Smooth muscle cell of trachea (primary cell): ENCODE measurements at places on chromosomes 11 and 22. TPM values are rescaled to one million over a fixed set of nuclear protein-coding genes. Genes with fewer than 3 reads are reported as not detected.

The SELENOO gene
- 27.2 and 32.1 TPM in 2 replicates for total RNA-seq

The PANX3 gene
- not detected in 2 replicates for total RNA-seq

The CLTCL1 gene
- total RNA-seq: 9.1 and 9.6 TPM in 2 replicates

The ACR gene
- total RNA-seq: not detected in 2 replicates

The P2RY6 gene
- 0.17 TPM in 1 of 2 replicates, not detected in the other for total RNA-seq

The FOLR2 gene
- not detected in 2 replicates for total RNA-seq

The HIC2 gene
- total RNA-seq: 3.8 and 4.4 TPM in 2 replicates

The APIP gene
- total RNA-seq: 20.3 and 30.4 TPM in 2 replicates

The MRGPRX4 gene
- total RNA-seq: not detected in 2 replicates

The DEFB131B gene
- total RNA-seq: not detected in 2 replicates

The ASPHD2 gene
- total RNA-seq: 0.87 and 2.2 TPM in 2 replicates

The CYP2D6 gene
- total RNA-seq: 0.15 and 0.33 TPM in 2 replicates

The RAG2 gene
- total RNA-seq: not detected in 2 replicates

The OAF gene
- total RNA-seq: 51.2 and 139 TPM in 2 replicates

The APOL1 gene
- total RNA-seq: 33.2 and 57.9 TPM in 2 replicates

The RTN4RL2 gene
- total RNA-seq: 0.33 TPM in 1 of 2 replicates, not detected in the other

The TMPRSS5 gene
- total RNA-seq: under 0.01 and 0.17 TPM in 2 replicates

The MS4A6A gene
- 0.15 TPM in 1 of 2 replicates, not detected in the other for total RNA-seq

The SLC22A25 gene
- total RNA-seq: not detected in 2 replicates

The CD3D gene
- not detected in 2 replicates for total RNA-seq

The CUL5 gene
- total RNA-seq: 36.1 and 44.7 TPM in 2 replicates

The YPEL4 gene
- total RNA-seq: 2.6 and 3.1 TPM in 2 replicates

The ROBO4 gene
- 1.3 and 2.0 TPM in 2 replicates for total RNA-seq

The TESMIN gene
- 0.33 and 0.87 TPM in 2 replicates for total RNA-seq

The PRODH gene
- total RNA-seq: 0.17 TPM in 1 of 2 replicates, not detected in the other

The KIRREL3 gene
- total RNA-seq: 1.6 and 5.1 TPM in 2 replicates

The ANKK1 gene
- 0.15 and 0.17 TPM in 2 replicates for total RNA-seq

The DDTL gene
- 1.6 and 2.0 TPM in 2 replicates for total RNA-seq

The KCNQ1 gene
- under 0.01 and 0.66 TPM in 2 replicates for total RNA-seq

The ATG13 gene
- total RNA-seq: 66.3 and 88.5 TPM in 2 replicates

The CATSPER1 gene
- under 0.01 TPM in 1 of 2 replicates, not detected in the other for total RNA-seq

The JAML gene
- total RNA-seq: not detected in 2 replicates

The C11orf54 gene
- total RNA-seq: 20.7 and 32.9 TPM in 2 replicates

The MRGPRF gene
- total RNA-seq: 77.2 and 111 TPM in 2 replicates

The INPPL1 gene
- total RNA-seq: 52.9 and 112 TPM in 2 replicates

The SF1 gene
- 92.8 and 106 TPM in 2 replicates for total RNA-seq

The ZC3H7B gene
- 39.6 and 86.8 TPM in 2 replicates for total RNA-seq

The OSBP2 gene
- total RNA-seq: 1.3 and 1.7 TPM in 2 replicates

The MYEOV gene
- total RNA-seq: 2.2 and 8.1 TPM in 2 replicates

The CARD18 gene
- not detected in 2 replicates for total RNA-seq

The TCN1 gene
- total RNA-seq: not detected in 2 replicates

The OR52A1 gene
- not detected in 2 replicates for total RNA-seq

The ATG16L2 gene
- total RNA-seq: 8.4 and 12.2 TPM in 2 replicates

The TUB gene
- 4.5 and 22.2 TPM in 2 replicates for total RNA-seq

The TAGLN gene
- 109 and 172 TPM in 2 replicates for total RNA-seq

The ELMOD1 gene
- 0.17 TPM in 1 of 2 replicates, not detected in the other for total RNA-seq

The OR2AG1 gene
- total RNA-seq: not detected in 2 replicates

The LRRC32 gene
- 5.4 and 48.3 TPM in 2 replicates for total RNA-seq

The PARVB gene
- 53.2 and 66.3 TPM in 2 replicates for total RNA-seq

The CDC42BPG gene
- total RNA-seq: 0.15 and 0.33 TPM in 2 replicates

The NXPE2 gene
- total RNA-seq: under 0.01 TPM in 1 of 2 replicates, not detected in the other

The CHRNA10 gene
- total RNA-seq: 0.29 and 0.50 TPM in 2 replicates
